ENCODE measurements at places on chromosomes 5 and 9.

DNA sequence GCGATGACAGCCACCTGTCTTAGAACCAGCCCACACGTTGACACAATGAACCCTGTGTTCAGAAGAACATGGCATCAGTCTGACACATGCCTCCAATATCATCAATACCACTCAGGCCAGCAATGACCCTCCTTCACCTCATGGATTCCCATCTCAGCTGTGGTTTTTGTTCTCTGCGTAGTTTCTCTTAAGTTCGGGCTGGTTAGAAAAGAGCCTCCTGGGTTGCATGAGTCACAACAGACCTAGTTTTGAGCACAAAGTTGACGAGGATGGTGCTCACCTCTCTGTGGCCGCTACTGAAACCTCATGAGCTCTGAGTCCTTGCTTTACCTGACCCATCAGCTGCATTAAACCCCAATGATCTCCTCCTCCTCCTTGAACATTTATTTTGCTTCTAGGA lies 299.9 kb downstream of the SPOCK1 start:
- no peak for DNase-seq

DNA sequence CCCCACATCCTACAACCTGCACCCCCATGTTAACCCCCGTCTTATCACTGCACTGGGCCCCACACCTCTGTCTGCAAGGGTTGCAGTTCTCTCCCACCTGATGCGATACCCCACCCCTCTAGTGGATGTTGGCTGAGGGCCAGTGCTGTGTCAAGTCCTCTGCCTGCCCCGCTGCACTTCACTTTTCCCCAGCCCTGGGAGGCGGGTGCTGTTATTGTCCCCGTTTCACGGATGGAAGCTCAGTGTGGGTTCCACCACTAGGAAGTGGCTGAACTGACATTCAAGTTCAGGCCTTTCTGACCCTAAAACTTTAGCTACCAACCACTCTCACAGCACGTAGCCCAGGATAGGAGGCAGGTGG lies 3.5 kb downstream of the SNCB start:
- DNase-seq, result no peak

DNA sequence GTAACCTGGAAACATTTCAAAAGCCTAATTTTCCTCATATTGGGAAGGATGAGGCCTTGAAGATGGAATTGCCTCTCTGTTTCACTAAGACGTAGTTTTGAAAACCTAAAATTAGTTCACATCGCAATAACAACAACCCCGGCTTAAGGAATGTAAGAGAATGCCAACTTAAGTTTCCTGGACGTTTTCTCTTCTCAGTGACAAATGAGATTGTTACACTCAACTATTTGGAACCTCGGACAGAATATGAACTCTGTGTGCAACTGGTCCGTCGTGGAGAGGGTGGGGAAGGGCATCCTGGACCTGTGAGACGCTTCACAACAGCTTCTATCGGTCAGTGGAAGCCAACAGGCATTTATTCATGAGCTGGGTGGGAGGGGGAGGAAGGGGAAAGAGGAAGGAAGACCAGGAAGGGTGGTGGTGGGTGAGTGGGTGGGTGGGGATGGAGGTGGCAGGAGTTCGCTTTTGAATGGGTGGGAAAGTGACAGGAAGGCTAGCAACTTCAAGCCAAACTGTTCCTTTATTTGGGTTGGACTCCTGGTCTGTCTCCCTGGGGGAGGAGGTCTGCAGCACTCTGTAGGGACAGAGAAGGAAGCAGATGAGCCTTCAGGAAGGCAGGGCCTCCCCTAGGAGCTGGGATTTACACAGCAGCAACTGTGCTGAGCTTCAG lies 83.4 kb downstream of the TEK start:
- no peak for DNase-seq

DNA sequence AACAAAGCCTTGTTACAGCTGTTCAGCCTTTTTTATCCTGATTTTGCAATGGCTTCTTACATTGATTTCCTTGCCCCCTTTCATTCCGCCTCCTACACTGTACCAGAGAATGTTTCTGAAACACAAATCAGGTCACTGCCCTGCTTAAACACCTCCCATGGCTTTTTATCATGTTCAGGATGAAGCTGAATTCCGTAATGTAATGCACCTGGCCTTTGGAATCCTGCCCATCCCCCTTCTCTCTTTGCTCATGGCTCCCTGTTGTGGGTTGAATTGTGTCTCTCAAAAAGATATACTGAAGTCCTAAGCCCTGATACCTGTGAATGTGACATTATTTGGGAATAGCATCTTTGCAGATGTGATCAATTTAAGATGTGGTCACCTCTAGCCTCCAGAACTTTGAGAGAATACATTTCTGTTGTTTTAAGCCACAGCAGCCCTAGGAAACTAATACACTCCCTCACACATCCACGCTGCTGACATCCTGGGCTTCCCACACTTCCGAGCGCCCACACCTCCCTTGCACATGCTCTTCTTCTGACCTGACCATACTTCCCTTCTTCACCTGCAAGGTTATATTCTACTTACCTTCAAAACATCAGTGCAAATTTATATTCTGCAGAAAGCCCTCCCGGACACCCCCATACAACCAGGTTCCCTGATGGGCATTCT lies 101.2 kb downstream of the DNAH5 start:
- no peak for DNase-seq

- peak; percentile 40 for DNase-seq
Measured at GRCh38 chr5:143431789-143432188, 28.3 kb upstream of the NR3C1 start.

Measured in stimulated activated CD4-positive, alpha-beta T cell treated with anti-CD3 and anti-CD28 coated beads, Interleukin-15, amount 100 ng/mL, for 48 hours (primary cell).